ENCODE measurements at places on chromosomes 7 and 10.

- no peak for DNase-seq
Observed at GRCh38 chr7:28702171-28702570, 256.0 kb downstream of the TRIL start.

- DNase-seq, result no peak
Observed at GRCh38 chr10:128557149-128557710, 431.0 kb upstream of the MKI67 start.

GRCh38 chr10:1646332-1646731, 91.0 kb downstream of the ADARB2 start:
- DNase-seq, result no peak

- DNase-seq, result no peak
Observed at GRCh38 chr7:149871576-149871975, 2.2 kb upstream of the ATP6V0E2 start.

GRCh38 chr7:84490661-84491060, 296.1 kb upstream of the SEMA3A start:
- DNase-seq, result peak; percentile 69

DNA sequence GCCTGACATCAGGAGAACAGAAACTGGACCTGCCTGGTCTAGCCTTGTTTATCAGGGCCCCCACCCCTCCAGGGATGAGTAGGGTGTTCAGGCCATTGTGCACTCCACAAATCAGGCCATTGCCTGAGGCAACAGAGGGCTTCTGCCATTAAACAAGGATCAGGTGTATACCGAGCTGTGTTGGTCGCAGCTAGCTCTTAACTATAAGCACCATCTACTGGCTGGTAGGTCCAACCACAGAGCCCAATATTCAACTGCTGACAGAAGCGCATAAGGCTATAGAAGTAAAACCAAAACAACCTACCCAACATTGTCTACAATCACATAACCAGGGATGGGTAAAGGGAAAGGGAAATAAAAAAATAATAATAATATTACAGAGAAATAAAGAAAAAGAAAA, 451.7 kb upstream of the TEX47 start:
- no peak for DNase-seq

- no peak for DNase-seq
Observed at GRCh38 chr10:72035252-72035887, 53.0 kb downstream of the SPOCK2 start.

GRCh38 chr7:122886357-122887081, at the start of gene CADPS2:
Gene CADPS2 (minus strand): TSS chr7:122886460. CDS start chr7:122886337, 123 bp downstream.
- peak; percentile 91 for DNase-seq

- no peak for DNase-seq
Observed at GRCh38 chr10:102580230-102580629, 64.0 kb upstream of the TRIM8 start.

DNA sequence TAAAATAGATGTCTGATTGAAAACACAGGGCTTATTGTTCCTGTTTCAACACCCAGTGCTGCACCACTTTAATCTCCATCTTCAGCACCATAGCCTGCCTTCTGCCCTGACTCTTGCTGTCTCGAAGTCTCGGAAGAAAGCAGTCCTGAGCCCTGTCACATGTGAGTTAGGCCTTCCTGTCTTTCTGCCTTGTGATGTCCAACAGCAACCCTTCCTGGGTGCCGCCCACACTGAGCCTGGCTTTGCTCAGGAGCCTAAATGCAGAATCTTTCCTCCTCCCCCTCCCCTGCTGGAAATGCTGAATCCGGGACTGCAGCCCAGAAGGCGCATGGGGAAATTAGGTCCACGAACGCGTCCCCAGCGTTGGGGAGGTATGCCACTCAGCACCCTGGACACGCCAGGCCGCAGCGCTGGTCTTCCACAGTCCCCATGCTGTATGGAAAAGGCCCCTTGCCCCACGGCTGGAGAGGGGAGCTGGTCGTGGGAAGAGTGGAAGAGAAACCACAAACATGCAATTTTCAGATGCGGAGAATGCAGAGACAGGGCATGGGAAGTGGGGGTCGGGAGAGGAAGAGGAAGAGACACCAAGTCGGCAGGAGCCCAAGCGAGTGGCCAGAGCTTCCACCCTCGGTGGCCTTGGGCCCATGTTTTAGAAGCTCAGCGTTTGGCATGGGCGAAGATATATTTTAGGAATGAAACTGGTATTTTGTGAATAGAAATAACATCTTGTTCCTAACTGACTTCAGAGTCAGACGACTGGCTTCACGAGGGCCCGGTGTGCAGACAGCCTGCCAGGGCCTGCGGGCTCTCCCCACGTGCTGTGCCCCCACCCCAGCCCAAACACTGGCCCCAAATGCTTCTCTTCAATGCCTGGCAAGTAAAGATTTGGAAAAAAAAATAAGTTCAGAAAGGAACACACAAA, 656.1 kb upstream of the FOXK1 start:
- no peak for DNase-seq

- no peak for DNase-seq
Observed at GRCh38 chr10:131819241-131820072, 81.4 kb upstream of the PPP2R2D start.

GRCh38 chr10:16986406-16987205, 143.0 kb downstream of the CUBN start:
- DNase-seq, result peak; percentile 76

DNA sequence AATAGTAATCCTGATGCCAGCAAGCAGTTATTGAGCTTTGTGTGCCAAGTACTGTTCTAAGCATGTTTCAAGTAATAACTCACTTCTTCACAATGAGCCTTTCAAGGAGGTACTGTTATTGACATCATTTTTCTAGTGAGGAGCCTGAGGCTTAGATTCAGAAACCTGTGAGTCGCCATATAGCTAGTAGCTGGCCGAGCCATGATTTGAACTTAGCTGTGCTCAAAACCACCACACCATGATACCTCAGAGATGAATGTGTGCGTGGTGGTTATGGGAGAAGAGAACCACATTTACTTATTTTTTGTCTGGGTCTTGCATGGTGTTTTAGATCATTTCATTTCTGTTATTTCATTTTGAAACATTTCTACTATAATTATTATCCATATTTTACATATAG, 578.9 kb downstream of the AUTS2 start:
- DNase-seq, result peak; percentile 46

- DNase-seq, result peak; percentile 70
Observed at GRCh38 chr7:115230882-115231571, 309.1 kb downstream of the MDFIC start.

- DNase-seq, result no peak
Observed at GRCh38 chr10:82529062-82529461, 654.1 kb downstream of the NRG3 start.

DNA sequence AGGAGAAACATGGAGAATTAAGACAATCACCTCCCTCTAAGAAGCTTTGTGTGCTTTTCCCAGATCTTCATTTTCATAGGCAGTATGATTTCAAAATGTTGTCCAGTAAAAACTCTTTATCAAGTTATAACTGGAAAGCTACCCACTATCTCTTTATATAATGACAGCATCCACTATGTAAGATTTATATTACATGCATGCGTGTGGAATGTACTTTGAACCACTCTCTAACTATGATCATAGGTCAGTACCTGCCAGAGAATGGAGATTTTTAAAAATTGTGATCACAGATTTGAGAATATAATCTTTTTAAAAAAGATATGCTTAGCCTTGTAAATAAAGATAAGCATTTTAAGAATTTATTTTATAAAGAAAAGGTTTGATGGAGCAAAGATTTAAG, 17.9 kb downstream of the PAPSS2 start:
- no peak for DNase-seq
